ENCODE measurements at places on chromosomes 11 and 22.

DNA sequence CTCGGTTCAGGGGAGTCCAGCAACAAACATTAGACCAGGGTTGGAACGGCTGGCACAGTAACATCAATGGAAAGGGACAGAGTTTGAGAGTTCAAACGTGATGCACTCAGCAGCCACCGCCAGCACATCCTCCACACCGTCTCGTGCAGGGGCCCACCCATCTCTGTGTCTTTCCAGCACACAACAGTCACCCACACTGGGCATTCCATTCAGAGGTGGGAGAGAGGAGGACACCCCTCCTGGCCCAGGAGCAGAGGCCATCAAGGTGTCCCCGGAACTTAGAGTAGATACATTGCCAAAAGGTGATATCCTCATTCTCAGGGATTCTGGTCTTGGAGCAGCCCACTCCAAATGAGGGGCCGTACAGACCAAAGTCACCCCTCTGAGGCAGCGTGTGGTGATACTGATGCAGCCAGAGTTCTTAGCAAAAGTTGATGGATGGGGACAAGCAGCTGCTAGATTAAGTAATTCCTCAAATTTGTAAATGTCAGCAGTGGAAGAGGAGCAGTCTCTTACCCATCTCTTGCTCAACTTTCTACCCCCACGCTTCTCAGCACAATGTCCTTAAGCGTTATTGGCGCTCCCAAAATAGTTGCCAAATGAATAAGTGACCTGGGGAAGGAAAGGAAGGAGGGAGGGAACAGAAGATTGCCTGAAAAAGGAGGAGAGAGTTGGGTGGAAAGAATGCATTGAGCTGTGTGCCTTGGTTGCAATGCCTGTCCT is 5.5 kb downstream of the SNAP29 start:
- DNase-seq, result no peak

- DNase-seq, result no peak
Observed at GRCh38 chr11:19595840-19596751, 116.5 kb upstream of the NAV2 start.

GRCh38 chr22:31958625-31959239 is 14.4 kb downstream of the YWHAH start:
- DNase-seq, result no peak

GRCh38 chr22:28949788-28950187 is 66.4 kb downstream of the ZNRF3 start:
- DNase-seq, result no peak

GRCh38 chr22:43714104-43714503 is 98.0 kb downstream of the EFCAB6 start:
- DNase-seq, result no peak

DNA sequence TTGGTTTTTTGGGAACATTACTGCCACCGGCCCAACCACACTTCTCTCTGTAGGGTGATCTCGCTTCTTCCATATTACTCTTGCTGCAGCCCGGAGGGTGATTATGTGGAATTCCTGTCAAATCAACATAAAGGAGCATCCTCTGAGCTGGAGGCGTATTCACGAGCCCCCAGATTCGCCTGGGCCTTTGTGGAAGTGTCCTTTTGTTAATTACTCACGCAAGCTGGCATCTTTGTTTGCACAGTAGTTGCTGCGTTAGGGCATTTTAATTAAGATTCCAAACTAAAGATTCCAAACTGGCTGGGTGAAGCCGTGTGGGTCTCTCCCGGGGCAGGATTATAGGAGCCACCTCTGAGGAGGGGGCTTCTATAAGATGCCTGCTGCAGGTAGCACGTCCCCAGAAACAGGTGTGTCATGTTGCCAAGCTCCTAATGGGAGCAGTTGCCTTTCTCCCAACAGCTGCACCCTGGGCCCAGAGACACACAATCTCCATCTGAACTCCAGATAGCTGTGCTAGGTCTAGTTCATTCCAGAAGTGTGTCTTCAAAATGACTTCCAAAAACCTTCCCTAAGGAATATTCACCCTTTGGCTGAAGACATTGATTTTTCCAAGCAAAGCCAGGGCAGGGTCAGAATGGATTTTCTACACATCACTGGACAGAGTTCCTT is 40.9 kb downstream of the SHISAL1 start:
- DNase-seq, result no peak

GRCh38 chr11:131602431-131602830 is 232.0 kb downstream of the NTM start:
- DNase-seq, result no peak

DNA sequence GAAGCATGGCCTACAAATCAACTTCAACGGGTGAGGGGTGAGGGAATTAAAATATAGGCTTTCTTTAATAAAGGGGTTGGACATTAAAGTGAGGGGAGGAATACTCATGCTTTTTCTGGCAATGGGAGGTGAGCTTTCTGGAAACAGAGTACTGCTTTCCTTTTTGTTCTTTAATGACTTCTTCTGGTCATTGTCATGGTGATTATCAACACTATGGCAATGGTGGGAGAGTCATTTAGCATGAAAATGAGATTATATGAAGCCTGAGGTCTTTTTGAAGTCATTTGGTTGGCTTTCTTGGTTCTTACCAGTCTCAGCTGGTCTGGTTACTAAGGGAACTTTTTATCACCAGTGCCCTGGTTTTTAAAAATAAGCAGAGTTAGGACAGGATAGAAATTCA is 475.8 kb upstream of the LRRC4C start:
- no peak for DNase-seq

GRCh38 chr11:79406376-79406775 is 34.5 kb downstream of the TENM4 start:
- DNase-seq, result no peak

DNA sequence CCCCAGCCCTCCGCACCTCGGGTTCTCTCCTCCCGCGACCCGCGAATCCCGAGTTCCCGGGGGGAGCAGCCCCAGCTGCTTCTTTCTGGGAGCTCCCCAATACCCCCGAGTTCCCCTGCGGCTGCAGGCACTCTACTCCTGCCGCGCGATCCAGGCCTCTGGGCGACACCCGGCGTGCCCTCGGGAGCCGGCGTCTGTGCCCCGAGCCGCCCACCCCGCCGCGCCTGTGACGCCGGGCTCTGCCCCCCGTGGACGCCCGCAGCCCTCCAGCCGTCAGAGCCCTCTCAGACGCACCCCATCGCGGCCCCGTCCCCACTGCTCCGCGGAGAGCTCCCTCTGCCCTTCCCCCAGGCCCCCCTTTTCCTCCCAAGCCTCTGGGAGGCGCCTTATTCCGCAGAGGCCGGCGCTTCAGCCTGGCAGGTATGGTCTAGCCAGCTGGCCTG is 422 bp downstream of the GLB1L2 start:
- no peak for DNase-seq

GRCh38 chr11:94059065-94059464 is 37.9 kb downstream of the HEPHL1 start:
- DNase-seq, result no peak

DNA sequence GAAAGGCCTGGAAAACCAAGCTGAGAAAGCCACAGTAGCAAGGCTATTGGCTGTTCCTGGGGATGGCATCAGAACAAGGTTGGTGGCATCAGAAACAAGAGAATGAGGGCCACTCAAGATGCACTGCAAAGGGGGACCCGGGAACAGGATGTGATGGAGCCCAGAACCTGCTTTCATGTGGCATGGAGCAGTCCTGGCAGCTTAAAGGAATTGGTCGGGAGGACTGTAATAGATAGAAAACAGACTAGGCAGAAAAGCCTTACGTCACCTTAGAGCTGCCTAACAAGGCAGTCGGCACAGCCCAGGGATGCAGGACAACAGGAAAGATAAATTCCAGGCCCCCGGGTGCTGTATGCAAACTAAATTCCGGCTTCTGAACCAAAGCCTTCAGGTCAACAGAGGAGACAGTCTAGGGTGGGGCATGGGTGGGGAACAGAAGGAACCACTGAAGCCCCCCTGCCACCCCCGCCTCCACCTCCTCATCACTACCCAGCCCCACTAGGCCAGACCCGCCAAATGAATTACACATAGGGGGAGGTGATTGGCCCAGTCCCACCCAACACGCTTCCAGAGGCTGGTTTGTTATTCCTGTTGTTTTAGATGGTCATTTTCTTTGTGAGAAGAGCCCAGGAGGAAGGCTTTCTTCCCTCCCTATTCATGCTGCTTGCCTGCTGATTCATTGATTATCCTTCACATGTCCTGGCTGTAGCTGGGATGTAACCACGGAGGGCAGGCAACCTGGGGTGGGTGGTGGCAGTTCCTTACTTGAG is 25.7 kb upstream of the LRRC55 start:
- DNase-seq, result no peak

DNA sequence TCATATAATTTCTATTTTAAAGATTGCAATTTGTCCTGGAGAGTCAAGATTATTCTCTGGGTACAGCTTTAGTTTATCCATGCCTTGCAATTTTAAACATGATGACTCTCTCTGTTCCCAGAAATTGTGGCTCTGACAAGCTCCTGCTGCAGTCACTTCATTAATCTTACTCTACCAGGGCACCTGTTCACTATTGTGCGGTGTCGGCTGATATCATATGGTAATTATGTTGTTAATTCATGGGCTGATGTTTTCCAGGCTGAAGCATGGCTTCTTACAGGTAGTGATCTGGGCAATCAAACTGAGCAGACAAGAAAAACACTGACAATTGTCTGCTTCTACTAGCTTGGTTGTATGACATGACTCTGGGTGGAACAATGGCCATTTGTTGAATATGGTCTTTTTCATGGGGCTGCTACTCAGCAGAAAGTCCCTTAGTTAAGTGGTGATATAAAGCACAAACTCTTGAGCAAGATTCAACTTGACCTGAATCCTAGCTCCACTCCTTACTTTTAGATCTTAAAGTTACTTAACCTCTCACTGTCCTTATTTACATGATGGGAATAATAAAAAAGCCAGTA is 230.7 kb downstream of the FAT3 start:
- no peak for DNase-seq

GRCh38 chr11:79485694-79486093 is 44.9 kb upstream of the TENM4 start:
- no peak for DNase-seq

- no peak for DNase-seq
Observed at GRCh38 chr11:126363706-126364248, 8.3 kb downstream of the ST3GAL4 start.

DNA sequence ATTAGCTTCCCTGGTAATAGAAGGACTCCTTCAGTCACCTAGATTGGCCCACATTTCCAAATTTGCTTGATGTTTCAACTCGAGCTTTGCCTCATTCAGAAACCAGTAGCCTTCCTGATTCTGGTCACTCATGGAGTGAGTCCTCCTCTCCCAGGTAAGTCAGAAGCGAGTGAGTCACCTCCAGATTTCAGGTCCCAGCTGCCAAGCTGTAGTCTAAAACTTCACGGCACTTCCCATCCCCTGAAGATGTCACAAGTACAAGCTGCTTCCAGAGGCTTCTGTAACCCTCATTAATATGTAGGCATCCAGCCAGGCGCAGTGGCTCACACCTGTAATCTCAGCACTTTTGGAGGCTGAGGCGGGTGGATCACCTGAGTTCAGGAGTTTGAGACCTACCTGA is 23.5 kb downstream of the ARHGAP8 start:
- DNase-seq, result no peak

DNA sequence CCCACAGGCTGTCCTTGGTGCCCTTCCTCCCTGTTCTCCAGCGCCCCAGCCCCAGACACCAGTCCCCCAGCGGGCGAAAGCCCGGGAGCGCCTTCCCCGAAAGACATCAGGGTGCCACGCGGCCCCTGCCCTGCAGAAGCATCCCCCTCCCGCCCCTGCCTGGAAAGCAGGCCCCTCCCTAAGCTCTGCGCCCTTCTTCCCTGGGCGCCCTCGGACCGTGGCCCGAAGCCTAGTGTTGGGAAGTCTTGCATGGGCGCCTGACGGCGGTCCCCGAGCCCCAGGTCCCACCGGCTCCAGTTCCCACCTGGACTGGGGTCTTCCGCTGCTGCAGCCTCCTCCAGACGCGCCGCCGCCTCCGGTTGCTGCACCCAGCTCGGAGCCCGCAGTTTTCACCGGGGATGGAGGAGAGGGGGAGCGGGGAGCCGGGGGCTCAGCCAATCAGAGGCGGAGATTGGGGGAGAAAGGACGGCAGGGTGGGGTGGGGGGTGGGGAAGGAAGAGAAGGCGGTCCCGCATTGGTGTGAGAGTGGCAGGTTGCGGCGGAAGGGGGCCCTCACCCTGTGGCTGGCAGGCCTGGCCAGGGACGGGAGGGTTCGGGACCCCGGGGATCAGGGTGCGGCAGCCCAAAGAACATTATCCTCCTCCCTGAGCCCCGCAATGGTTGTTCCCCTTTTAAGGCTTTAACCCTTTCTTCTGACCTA is at the start of gene THY1:
TSS of gene THY1 (minus strand) at position 364 of the 700 bp plus-strand sequence. CDS start 2,267 bp downstream, outside the sequence.
- no peak for DNase-seq

Data from NCI-H1436 treated with DMSO at 0.1 percent for 48 hours (cell line).